ENCODE measurements at places on chromosomes 3 and 15. TPM values are rescaled to one million over a fixed set of nuclear protein-coding genes. Genes with fewer than 3 reads are reported as not detected.

GRCh38 chr3:126540951-126541627, 17.1 kb downstream of the CHST13 start:
- no peak overlapping the region for H3K27ac ChIP-seq
- no peaks in the 10 kb centered on the region for H3K36me3 ChIP-seq
- H3K4me1 ChIP-seq, result peaks cover 4% of the 10 kb centered on the region
- no peak overlapping the region for H3K4me3 ChIP-seq
- no peak for DNase-seq

GRCh38 chr15:90413411-90414379, 25.7 kb downstream of the IQGAP1 start:
- peaks cover 63% of the 10 kb centered on the region for H3K4me1 ChIP-seq
- no peak for DNase-seq
- peak overlapping the region; percentile 6 for H3K4me3 ChIP-seq
- no peaks in the 10 kb centered on the region for H3K27me3 ChIP-seq
- H3K36me3 ChIP-seq, result peaks cover 58% of the 10 kb centered on the region

GRCh38 chr15:70433586-70434324, 329.6 kb downstream of the UACA start:
- no peak for DNase-seq
- H3K4me3 ChIP-seq, result no peak overlapping the region
- H3K36me3 ChIP-seq, result peaks cover 3% of the 10 kb centered on the region
- H3K4me1 ChIP-seq, result peaks cover 24% of the 10 kb centered on the region
- no peaks in the 10 kb centered on the region for H3K27me3 ChIP-seq

- no peaks in the 10 kb centered on the region for H3K4me1 ChIP-seq
- H3K4me3 ChIP-seq, result no peak overlapping the region
- H3K27ac ChIP-seq, result no peak overlapping the region
- no peaks in the 10 kb centered on the region for H3K36me3 ChIP-seq
- no peak for DNase-seq
These were observed 382.1 kb upstream of the NR2F2 start for GRCh38 chr15:95948411-95948810.

DNA sequence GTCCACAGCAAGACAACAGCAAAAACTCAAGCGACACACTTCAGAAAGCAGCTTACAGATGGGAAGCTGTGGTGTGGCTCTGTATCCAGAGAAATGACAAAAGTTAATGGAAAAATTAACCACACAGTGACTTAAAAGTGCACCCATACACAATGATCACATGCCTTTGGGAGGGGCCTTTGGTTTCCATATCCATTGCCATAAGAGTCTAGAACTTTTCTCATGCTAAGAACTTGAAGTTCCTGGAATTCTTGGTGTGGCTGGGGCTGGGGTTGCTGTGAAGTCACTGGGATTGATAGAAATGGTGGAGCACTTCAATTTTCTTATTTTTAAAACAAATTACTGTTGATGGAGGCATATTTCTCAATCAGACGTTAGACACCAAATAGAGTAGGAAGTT, 108.6 kb upstream of the FEZF2 start:
- no peak for DNase-seq
- H3K36me3 ChIP-seq, result no peaks in the 10 kb centered on the region
- no peak overlapping the region for H3K27ac ChIP-seq

GRCh38 chr3:107373896-107374295, 3.3 kb upstream of the CCDC54 start:
- DNase-seq, result no peak
- H3K4me1 ChIP-seq, result no peaks in the 10 kb centered on the region
- H3K4me3 ChIP-seq, result no peak overlapping the region
- peaks cover 20% of the 10 kb centered on the region for H3K27me3 ChIP-seq

DNA sequence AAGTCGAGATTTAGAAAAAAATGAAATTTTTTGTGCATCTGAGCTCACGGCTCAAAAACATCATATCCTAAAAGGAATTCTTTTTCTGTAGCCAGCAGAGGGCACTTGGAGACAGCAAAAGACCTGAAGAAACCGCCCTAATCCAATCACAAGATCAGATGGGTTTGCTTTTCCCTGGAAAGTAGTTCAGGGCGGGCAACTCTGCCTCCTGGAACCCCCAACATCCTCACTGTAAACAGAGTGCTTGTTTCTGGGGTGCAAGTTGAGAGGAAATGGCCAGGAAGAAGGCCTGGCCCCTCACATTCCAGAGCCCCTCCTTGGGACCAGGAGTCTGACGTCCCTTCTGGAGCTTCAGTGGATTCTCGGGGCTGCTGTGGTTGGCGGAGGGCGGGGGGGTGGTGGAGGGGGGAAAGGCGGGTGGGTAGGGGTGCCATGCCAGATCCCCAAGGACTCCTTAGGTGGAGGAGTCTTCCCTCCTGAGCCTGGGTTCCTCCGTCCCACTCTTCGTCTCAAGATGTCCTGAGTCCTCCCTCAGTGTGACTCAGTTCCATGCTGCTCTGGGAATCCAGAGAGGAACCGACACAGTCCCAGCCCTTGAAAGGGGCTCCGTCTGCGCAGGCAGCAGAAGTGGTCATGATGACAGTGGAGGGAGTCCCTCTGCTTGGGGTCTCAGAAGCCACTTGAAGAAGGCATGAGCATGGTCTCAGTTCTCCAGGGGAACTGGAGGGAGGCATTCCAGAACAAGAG, 35.9 kb downstream of the CCK start:
- DNase-seq, result no peak
- H3K27me3 ChIP-seq, result peaks cover 11% of the 10 kb centered on the region
- no peak overlapping the region for H3K27ac ChIP-seq
- peaks cover 3% of the 10 kb centered on the region for H3K36me3 ChIP-seq

DNA sequence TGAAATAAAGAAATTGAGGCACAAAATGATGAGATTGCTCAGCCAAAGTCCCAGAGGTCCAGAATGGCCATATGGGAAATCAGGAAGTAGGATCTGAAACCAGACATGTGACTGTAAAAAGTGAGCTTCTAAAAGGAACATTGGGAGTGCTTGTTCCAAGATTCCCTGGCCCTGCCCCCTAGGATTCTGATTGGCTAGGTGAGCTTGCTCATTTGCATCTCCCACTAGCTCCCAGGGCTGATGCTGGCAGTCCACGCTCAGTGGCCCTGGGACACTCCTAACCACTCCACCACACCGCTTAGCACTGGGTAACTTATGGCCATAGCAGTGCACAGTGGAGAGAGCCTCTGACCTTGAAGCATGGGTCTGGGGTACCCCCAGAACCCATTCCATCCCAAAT, 326.7 kb downstream of the NTRK3 start:
- no peaks in the 10 kb centered on the region for H3K4me1 ChIP-seq
- no peaks in the 10 kb centered on the region for H3K36me3 ChIP-seq
- H3K27ac ChIP-seq, result no peak overlapping the region
- H3K27me3 ChIP-seq, result no peaks in the 10 kb centered on the region
- no peak for DNase-seq

- no peak for DNase-seq
- H3K36me3 ChIP-seq, result peaks cover 3% of the 10 kb centered on the region
- H3K4me3 ChIP-seq, result no peak overlapping the region
- no peak overlapping the region for H3K27ac ChIP-seq
- peaks cover 36% of the 10 kb centered on the region for H3K27me3 ChIP-seq
These were observed 3.6 kb upstream of the MRAS start for GRCh38 chr3:138344754-138345153.

Gene PAK6
- 0.18 TPM for total RNA-seq

Gene PFKFB4
- 36.1 TPM for total RNA-seq

Gene ACP3
- total RNA-seq, result not detected

Gene TRPM1
- total RNA-seq, result not detected

Gene COL6A5
- total RNA-seq, result not detected

Gene IL20RB
- total RNA-seq, result 2.0 TPM

Gene SOX14
- total RNA-seq, result not detected

Data from activated naive CD8-positive, alpha-beta T cell treated with anti-CD3 and anti-CD28 coated beads for 36 hours (primary cell).